MV-4-11 (cell line): ENCODE measurements at places on chromosomes 11 and 22.

DNA sequence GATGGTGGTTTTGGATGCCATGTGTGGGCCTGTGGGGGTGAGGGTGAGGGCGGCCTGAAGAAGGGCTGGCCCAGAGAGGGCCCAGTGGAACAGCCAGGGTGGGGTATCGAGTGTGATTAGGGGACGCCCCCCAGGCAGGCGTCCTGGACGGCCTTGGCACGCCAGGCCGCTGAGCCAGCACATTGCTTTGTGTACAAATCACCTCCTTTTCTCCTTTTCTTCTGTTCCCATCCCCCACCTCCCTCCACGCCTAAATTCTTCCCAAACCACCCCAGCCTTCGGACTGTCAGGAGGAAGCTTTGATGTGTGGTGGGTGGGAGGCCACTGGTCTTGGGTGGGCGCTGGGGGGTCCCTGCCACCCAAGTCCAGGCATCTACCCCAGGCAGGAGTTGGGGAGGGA, 7.8 kb upstream of the CD248 start:
- no peak for DNase-seq

- no peak for DNase-seq
Measured at GRCh38 chr22:49950396-49950994, 10.1 kb upstream of the PIM3 start.

GRCh38 chr11:587978-588380, 11.7 kb downstream of the PHRF1 start:
- peak; percentile 94 for DNase-seq

DNA sequence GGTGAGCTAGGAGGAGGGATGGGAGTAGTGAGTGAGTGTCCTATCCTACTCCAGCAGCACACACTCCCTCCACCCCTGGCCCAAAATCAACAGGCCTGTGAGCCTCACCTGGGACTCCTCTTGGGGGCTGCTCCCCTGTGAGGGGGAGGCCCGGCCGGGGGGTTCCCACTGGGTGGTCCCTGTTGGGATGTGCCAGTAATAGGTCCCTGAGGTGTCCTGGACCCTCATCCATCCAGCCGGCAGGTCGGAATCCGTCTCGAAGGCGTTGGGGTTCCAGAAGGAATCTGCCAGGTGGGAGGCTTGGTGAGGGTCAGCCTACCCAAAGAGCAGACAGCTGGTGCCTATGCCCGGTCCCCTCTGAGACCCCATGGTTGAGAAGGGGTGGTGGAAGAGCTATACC, 13.3 kb downstream of the SMPD1 start:
- no peak for DNase-seq

DNA sequence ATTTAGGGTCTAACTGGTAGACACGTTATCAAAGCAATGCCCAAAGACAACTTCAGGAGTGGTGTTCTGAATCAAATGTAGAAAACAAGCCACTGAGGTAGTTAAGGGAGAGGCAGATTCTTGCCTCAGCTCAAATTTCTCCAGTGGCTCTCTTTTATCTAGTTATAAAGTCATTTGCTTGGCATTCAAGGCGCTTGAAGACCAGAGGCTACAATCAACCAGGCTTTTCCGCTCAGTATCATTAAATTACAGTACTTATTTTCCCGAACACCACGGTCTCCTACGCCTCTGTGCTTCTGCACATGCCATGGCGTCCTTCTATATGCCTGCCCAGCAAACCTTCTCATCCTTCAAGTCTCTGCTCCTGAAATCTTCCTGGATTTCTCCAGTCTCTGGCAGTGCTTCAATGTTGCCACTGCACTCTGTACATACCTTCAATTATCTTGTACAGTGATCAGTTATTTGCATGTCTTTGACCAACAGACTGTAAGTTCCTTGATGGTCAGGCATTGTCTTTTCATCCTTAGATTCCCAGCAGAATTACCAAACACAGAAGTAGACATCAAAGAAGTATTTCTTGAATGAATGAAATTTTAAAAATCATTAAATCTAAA, 1.4 kb downstream of the POGLUT3 start:
- DNase-seq, result no peak

DNA sequence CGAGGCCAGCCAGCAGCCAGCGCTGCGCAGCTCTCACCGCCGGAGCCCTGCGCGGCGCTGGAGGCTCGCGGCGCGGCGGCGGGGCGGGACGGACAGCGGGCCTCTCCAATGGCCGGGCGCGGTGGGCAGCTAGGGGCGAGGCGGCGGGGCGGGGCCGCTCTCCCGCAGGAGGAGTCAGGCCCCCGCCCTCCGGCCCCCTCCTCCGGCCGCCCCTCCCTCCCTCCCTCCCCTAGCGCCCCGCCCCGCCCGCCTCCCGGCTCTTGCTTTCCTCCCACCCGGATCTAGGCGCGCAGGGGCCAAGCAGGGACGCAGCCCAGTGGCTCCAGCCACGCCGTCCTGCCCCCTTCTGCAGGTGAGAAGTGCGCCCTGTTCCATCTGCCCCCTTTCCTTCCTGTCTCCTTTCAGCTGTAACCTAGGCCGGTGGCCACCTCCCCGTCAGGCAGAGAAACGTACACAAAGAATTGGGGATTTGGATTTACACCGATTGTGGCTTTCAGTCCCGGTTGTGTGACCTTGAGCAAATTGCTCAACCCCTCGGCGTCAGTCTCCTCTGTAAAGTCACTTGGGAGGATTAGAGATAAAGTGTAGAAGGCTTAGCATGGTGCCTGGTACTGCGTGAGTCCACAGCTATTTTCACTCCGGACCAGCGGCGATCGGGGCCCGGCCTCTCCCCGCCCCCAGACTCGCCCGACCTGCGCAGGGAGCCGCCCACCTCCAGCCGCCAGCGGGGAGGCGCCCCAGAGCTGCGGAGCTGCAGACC, at the start of gene FZD4:
Gene FZD4, minus strand, starts transcription at position 35 of the 760 bp plus-strand sequence. CDS start 310 bp downstream, outside the sequence.
- DNase-seq, result peak; percentile 33

GRCh38 chr11:103109818-103110388, 677 bp downstream of the DYNC2H1 start:
- no peak for DNase-seq
